ENCODE measurements at places on chromosomes 1 and 21.

GRCh38 chr1:181092883-181093458 lies 4.5 kb downstream of the IER5 start:
- no peak for DNase-seq

DNA sequence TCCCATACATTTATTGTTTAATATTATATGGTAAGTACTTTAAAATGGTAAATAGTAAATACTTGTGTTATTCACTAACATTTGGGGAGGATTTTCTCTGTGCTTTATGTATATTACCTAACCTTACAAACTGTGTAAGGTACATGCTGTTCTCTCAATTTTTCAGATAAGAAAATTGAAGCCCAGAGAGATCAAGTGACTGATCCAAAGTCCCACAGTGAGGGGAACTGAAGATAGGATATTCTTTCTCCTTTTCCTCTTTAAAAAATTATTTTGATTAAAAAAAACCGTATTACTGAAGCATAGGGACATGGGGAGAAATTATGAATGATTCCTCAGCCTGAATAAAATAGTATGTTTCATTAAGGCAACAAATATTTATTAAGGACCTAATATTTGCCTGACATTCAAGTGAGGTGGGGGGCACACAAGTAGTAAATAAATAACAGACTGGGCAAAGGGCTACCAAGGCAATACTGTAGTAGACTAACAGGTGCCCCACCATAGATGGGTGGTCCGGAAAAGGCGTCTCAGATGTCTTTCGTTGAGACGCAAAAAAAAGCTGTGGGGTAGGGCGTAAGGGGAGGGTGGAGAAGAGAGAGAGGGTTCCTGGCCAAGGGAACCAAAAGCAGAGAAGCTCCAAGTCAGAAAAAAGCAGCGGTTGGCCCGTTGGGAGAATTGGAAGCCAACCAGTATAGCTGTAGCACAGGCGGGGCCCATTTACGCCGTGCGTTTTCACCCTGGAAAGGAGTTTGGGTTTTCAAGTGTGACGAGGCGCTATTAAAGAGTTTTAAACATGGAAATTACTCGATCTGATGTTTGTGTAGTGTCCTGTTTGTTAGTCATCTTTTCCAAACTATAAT lies 944 bp upstream of the AGO3 start:
- DNase-seq: peak; percentile 68

GRCh38 chr1:210525716-210526454 lies 197.2 kb downstream of the HHAT start:
- no peak for DNase-seq

GRCh38 chr1:154615411-154615810 lies 7.4 kb upstream of the ADAR start:
- DNase-seq: no peak

DNA sequence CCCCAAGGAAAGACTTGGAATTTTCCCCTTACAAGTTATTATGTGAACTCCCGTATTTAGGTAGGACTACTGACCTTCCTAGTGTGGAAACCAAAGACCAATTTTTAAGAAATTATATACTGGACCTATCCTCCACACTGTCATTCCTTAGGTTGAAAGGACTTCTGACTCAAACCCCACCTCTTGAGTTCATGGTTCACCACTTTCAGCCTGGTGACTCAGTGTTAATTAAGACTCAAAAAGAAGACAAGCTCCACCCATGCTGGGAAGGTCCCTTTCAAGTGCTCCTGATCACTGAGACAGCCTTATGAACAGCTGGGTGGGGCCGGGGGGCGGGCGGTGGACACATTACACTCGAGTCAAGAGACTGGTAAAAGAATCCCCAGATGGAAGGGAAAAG lies 113.2 kb downstream of the LRRC53 start:
- no peak for DNase-seq

DNA sequence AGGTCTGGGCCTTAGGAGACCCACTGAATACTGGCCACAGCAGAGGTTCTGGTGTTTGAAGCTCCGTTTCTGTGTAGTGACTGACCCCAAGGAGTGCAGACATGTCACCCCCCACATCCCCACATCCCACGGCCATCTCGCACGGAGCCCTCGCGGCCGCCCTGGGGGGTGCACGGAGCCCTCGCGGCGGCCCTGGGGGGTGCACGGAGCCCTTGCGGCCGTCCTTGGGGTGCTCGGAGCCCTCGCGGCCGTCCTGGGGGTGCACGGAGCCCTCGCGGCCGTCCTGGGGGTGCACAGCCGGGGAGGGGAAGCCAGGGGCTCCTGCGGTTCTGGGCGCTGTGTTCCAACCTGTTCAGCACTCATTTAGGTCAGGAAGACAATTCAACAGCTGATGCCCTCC lies 68.4 kb downstream of the SCCPDH start:
- no peak for DNase-seq

- no peak for DNase-seq
These were observed 5.1 kb upstream of the PLEKHO1 start for GRCh38 chr1:150144606-150145005.

Measured in sciatic nerve (tissue), 2 donors.